ENCODE measurements at places on chromosomes 5 and 9. TPM values are rescaled to one million over a fixed set of nuclear protein-coding genes. Genes with fewer than 3 reads are reported as not detected.

The ABLIM3 gene
- total RNA-seq = 0.67 TPM

The IFNA2 gene
- not detected for total RNA-seq

The AGXT2 gene
- total RNA-seq = not detected

The DMGDH gene
- total RNA-seq = 7.9 TPM

The PPP3R2 gene
- not detected for total RNA-seq

The SHC3 gene
- 1.1 TPM for total RNA-seq

The ATP10B gene
- not detected for total RNA-seq

GRCh38 chr5:21452449-21452848 lies 1400.7 kb downstream of the CDH12 start:
- no peaks in the 10 kb centered on the region for H3K27me3 ChIP-seq
- H3K4me1 ChIP-seq = no peaks in the 10 kb centered on the region
- DNase-seq = peak; percentile 3
- no peak overlapping the region for H3K27ac ChIP-seq
- H3K36me3 ChIP-seq = no peaks in the 10 kb centered on the region

GRCh38 chr9:127399736-127400269 lies 2.8 kb downstream of the SLC2A8 start:
- H3K4me1 ChIP-seq = peaks cover 44% of the 10 kb centered on the region
- H3K27ac ChIP-seq = no peak overlapping the region
- H3K36me3 ChIP-seq = peaks cover 20% of the 10 kb centered on the region
- no peak for DNase-seq

GRCh38 chr5:171714851-171715250 lies 70.8 kb upstream of the SMIM23 start:
- H3K4me3 ChIP-seq = no peak overlapping the region
- no peaks in the 10 kb centered on the region for H3K27me3 ChIP-seq
- DNase-seq = no peak
- no peak overlapping the region for H3K27ac ChIP-seq

DNA sequence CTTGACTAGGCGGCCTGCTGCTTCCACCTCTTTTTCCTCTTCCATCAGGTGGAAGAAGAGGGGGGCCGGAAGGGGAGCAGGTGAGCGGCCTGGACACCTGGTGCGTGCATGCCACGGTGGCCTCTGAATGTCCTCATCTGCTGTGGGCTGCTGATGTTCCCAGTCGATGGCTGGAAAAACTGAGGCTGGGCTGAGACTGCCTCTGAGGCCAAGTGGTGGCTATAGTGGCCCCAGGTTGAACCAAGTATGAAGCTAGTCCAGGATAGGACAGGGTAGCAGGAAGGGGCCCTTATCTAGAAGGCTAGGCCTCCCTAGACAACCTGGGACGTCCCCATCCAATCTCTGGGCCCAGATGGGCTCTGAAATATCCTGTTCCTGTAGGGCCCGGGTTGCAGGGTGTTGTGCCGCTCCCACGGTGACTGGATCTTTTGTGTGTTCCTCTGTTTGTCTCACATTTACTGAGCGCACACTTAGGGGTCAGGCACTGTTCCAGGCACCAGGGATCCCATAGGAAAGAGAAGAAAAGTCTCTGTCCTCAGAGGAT lies 753 bp upstream of the NR5A1 start:
- H3K4me1 ChIP-seq = peaks cover 53% of the 10 kb centered on the region
- peak overlapping the region; percentile 87 for H3K27ac ChIP-seq
- H3K27me3 ChIP-seq = no peaks in the 10 kb centered on the region
- H3K36me3 ChIP-seq = no peaks in the 10 kb centered on the region
- no peak for DNase-seq

DNA sequence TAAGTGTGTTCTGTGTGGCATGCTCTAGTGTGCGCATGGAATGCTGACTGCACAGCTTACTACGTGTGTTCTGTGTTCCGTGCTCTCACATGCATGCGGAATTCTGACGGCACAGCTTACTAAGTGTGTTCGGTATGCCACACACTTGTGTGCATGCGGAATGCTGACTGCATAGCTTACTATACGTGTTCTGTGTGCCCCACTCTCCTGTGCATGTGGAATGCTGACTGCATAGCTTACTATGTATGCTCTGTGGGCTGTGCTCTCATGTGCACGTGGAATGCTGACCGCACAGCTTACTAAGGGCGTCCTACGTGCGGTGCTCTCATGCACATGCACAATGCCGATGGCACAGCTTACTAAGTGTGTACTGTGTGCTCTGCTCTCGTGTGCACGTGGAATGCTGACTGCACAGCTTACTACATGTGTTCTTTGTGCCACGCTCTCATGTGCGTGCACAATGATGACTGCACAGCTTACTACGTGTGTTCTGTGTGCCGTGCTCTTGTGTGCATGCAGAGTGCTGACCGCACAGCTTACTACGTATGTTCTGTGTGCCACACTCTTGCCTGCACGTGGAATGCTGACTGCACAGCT lies 548.9 kb downstream of the IRX1 start:
- H3K27me3 ChIP-seq = no peaks in the 10 kb centered on the region
- DNase-seq = no peak
- no peaks in the 10 kb centered on the region for H3K4me1 ChIP-seq
- H3K27ac ChIP-seq = no peak overlapping the region

GRCh38 chr5:88776692-88777091 lies 106.3 kb downstream of the MEF2C start:
- no peak for DNase-seq
- no peak overlapping the region for H3K4me3 ChIP-seq
- H3K27me3 ChIP-seq = no peaks in the 10 kb centered on the region
- H3K27ac ChIP-seq = no peak overlapping the region

GRCh38 chr5:181222630-181223057 lies 437 bp upstream of the TRIM41 start:
- H3K27me3 ChIP-seq = no peaks in the 10 kb centered on the region
- H3K4me3 ChIP-seq = peak overlapping the region; percentile 79

GRCh38 chr9:135196474-135196873 lies 109.0 kb downstream of the OLFM1 start:
- no peak overlapping the region for H3K4me3 ChIP-seq
- H3K27me3 ChIP-seq = peaks cover 3% of the 10 kb centered on the region
- H3K36me3 ChIP-seq = no peaks in the 10 kb centered on the region
- H3K27ac ChIP-seq = no peak overlapping the region

DNA sequence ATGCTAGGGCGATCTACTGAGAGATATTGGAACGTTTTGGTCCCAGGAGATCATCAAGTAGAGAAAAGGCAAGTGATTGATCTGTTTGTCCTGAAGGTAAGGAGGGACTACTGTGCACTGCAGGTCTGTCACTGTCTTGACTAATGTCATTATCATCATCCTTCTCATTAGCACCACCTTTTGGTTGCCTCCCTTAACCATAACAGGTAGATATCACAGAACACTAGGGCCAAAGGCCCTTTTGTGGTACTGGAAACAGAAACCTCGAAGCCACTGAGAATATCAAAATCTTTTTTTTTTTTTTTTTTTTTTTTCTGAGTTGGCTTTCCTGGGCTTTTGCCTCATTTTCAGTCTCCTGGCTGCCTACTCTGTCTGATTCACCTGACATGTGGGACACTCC lies 134.0 kb downstream of the KCTD16 start:
- no peaks in the 10 kb centered on the region for H3K36me3 ChIP-seq
- H3K4me1 ChIP-seq = no peaks in the 10 kb centered on the region
- no peak overlapping the region for H3K27ac ChIP-seq
- H3K27me3 ChIP-seq = no peaks in the 10 kb centered on the region

DNA sequence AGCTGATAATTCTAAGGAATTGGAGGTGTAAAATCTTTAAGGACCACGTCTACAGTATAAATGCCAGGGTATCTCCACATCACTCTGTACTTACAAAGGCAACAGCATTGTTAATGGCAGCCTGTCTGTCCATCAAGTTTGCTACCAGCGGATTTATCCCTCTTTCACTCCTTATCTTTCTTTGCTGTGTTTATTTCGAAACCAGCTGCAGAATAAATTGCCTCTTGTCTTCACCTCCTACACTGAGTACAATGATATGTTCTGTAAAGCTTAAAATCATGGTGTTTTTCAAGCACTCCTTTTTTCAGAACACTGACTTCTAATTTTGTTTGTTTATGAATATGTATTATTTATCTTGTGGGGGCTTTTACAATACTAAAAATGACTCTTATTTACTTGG lies 1088.1 kb downstream of the NR2F1-AS1 start:
- H3K4me1 ChIP-seq = no peaks in the 10 kb centered on the region
- no peak overlapping the region for H3K4me3 ChIP-seq
- H3K27me3 ChIP-seq = no peaks in the 10 kb centered on the region
- H3K27ac ChIP-seq = no peak overlapping the region
- DNase-seq = no peak
- H3K36me3 ChIP-seq = no peaks in the 10 kb centered on the region

GRCh38 chr5:15073453-15073852 lies 201.9 kb upstream of the ANKH start:
- no peaks in the 10 kb centered on the region for H3K27me3 ChIP-seq
- H3K4me1 ChIP-seq = no peaks in the 10 kb centered on the region
- no peak overlapping the region for H3K27ac ChIP-seq
- H3K36me3 ChIP-seq = no peaks in the 10 kb centered on the region
- no peak for DNase-seq
- no peak overlapping the region for H3K4me3 ChIP-seq
